ENCODE measurements at places on chromosomes 11 and 22.
A peak's percentile ranks its signal among the peaks of the same experiment; 100 is the strongest.

DNA sequence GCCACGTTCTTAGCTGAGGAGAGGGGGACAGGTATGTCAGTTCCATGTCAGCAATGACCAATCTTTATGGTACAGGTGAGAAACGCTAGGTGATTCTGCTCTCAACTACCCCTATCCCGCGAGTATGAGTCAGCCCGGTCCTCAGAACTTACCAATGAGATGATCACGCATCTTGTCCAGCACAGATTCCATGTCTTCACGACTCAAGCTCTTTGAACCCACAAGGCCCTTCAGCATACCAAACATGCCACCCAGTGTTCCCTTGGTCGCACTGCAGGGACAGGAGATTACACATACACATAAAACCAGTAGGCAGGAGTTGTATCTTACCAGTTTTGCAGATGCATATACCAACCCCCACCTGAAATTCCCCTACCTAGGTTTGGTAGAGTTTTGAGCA is 2.9 kb downstream of the SRPRA start:
- DNase-seq, result no peak

DNA sequence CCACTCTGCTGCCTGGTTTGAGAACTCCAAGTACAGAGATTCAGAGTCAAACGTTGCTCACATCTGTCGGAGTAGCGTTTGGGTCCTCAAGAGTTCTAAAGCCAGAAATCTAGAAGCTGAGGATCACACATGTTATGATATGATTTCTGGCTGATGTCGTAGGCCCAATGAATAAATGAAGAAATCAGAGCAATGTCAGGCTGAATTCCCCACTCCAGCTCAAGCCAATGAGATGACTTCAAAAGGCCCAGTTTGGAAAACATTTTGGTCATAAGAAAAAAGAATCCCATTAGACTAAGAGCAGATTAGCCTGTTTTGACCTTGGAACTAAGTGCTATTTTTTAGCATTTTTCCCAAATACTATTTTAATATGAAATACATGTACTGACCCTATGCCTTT is 106.7 kb downstream of the ETS1 start:
- no peak for DNase-seq

GRCh38 chr11:68890490-68891231 is 13.0 kb downstream of the MRPL21 start:
- DNase-seq, result no peak

DNA sequence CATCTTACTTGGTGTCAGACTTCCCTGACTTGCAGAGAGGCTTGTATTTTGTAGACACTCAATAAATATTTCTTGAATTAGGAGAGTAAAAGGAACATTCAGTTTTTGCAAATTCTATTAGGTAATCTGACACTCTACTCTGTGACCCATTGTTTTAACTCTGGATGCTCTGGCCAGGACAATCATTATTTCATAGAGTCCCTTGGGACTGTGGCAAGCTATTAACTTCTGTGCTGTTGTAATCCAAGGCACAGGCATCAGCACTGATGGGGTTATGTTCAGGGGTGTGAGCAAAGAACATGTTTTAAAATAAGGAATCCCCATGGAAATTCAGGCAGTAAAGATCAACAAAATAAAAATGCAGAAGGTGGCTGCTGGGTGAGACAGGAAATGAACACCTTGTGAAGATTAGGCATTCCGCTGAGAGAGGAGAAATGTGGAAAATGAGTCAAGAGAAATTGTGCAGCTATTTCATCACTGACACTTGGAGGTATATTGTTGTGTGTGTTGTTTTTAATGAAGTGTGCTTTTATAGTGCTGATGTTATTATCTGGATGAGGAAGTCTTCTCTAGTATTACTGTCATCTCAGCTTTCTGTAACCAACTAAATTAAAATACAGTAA is 175.2 kb downstream of the WNT11 start:
- no peak for DNase-seq

GRCh38 chr11:36385121-36385970 is 89.3 kb downstream of the PRR5L start:
- no peak for DNase-seq

GRCh38 chr11:65529475-65530156 is 4.7 kb downstream of the SCYL1 start:
- no peak for DNase-seq

- no peak for DNase-seq
Measured at GRCh38 chr11:68014157-68014946, 4.2 kb downstream of the ALDH3B1 start.

- no peak for DNase-seq
Measured at GRCh38 chr11:6747097-6747668, 24.6 kb downstream of the OR2AG2 start.

- DNase-seq, result no peak
Measured at GRCh38 chr11:86013713-86014112, 55.2 kb downstream of the PICALM start.

- no peak for DNase-seq
Measured at GRCh38 chr11:60195923-60196368, 13.1 kb upstream of the MS4A6A start.

GRCh38 chr11:131756479-131757110 is 386.2 kb downstream of the NTM start:
- DNase-seq, result no peak

GRCh38 chr11:68872216-68873003 is 30.7 kb upstream of the CPT1A start:
- DNase-seq, result no peak

- DNase-seq, result no peak
Measured at GRCh38 chr22:41523464-41524221, 20.6 kb downstream of the POLR3H start.

GRCh38 chr11:2574043-2574552 is 125.7 kb downstream of the KCNQ1OT1 start:
- no peak for DNase-seq

- DNase-seq, result no peak
Measured at GRCh38 chr22:45518580-45518991, 15.9 kb downstream of the FBLN1 start.

DNA sequence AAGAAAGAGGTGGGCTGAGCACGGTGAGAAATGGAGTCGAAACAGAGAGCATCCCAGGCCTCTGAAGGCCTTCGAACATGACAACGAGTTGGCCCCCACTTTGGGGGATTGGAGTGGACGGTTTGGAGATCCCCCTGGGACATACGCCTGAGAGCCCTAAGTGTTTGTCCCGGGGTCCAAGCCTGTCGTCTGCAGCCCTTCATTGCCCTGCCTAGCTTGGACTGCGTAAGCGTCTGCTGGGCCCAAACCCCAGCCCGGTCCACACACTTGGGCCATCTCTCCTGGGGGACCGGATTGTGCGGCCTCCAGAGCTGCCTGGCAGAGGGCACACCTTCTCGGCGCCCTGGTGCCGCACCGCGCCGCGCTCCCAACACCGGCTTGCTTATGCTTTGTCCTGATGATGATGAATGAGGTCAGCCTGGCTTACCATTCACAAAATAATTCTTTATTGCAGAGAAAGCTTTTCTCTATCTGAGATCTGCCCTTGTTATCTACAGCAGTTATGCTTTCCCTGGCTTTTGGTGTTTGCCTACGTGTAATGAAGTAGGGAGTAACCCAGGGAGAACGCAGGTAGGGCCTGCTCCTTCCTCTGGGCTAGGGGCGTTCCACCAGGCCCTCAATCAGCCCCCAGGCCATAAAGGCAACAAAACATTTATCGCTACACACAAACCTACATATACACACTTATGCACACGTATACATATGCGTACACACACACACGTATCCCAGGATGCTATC is 85.9 kb upstream of the PPARA start:
- no peak for DNase-seq

GRCh38 chr11:26632691-26633159 is 60.7 kb upstream of the MUC15 start:
- DNase-seq, result no peak

GRCh38 chr22:19879992-19880785 is 25.5 kb upstream of the GNB1L start:
- DNase-seq, result no peak

DNA sequence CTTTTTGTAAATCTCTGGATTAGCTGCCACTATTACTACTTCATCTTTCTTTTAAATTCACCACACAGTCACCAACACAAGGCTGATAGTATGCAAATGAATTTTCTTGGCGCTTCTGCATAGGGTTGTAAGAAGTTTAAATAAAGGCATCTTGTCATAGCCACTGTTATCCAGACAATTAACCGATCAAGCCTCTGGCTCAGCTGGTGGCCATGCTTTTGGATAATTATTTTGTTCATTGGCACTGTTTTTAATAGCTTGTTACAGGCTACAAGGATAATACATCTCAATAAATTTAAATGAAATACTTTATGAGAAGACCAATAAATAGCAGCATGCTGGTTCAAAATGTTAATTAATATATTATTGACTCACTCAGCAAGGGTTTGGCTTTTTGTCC is 1261.0 kb downstream of the FAM181B start:
- no peak for DNase-seq

GRCh38 chr22:44543781-44544477 is 45.9 kb upstream of the RTL6 start:
- no peak for DNase-seq

GRCh38 chr22:37352481-37352880 is 70.2 kb downstream of the CYTH4 start:
- no peak for DNase-seq

DNA sequence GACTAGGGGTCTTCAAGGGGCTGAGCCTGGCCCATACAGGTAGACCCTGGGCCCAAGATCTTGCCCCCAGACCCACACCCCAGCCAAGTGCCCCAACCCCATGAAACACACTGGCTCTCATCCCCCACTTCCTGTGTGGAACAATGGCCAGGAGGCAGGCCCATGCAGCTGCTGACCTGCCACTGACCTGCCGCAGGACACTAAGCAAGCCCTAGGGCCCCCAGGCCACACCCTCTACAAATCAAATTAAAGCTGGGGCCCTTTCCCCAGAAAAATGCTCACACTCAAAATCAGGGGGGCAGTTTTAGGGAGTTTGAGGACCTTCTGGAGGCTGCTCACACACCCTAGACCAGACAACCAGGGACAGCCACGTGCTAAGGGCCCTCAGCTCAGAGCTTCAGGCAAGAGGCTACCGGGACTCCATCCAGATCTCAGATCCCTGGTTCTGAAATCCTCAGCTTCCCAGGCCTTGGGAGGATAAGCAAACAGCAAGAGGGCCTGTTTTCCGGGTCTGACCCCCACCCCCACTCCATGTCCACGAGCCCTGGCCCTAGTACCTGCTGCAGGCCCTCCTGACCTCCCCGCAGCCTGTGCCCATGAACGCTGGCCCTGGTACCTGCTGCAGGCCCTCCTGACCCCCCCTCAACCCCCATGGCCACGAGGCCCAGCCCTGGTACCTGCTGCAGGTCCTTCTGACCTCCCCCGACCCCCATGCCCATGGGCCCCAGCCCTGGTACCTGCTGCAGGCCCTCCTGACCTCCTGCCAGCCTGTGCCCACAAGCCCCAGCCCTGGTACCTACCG is 10.0 kb downstream of the CARD10 start:
- no peak for DNase-seq

- no peak for DNase-seq
Measured at GRCh38 chr22:49251371-49251770, 576.3 kb downstream of the BRD1 start.

GRCh38 chr11:79382301-79383050 is 58.4 kb downstream of the TENM4 start:
- no peak for DNase-seq

- no peak for DNase-seq
Measured at GRCh38 chr11:82718821-82719220, 14.8 kb downstream of the FAM181B start.

DNA sequence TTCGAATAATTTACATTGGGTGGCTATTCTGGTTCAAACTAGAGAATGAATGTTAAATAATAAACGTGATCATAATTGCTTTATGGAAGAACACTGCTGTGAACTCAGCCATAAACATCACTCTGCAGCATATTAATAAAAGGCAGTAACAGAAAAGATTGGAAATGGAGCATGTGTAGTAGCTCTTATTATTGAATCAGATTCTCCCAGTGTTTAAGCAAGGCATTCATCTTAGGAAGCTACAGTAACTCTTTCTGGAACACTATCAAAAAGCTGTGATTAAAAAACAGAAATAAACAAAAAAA is 34.7 kb downstream of the ELMOD1 start:
- DNase-seq, result no peak

- no peak for DNase-seq
Measured at GRCh38 chr11:105315287-105315686, 175.7 kb upstream of the CARD18 start.

GRCh38 chr11:95231881-95232605 is 1.0 kb upstream of the SESN3 start:
- DNase-seq, result peak; percentile 13

GRCh38 chr11:132099692-132100091 is 729.3 kb downstream of the NTM start:
- DNase-seq, result no peak

GRCh38 chr11:77139201-77139600 is 11.2 kb downstream of the MYO7A start:
- DNase-seq, result no peak

DNA sequence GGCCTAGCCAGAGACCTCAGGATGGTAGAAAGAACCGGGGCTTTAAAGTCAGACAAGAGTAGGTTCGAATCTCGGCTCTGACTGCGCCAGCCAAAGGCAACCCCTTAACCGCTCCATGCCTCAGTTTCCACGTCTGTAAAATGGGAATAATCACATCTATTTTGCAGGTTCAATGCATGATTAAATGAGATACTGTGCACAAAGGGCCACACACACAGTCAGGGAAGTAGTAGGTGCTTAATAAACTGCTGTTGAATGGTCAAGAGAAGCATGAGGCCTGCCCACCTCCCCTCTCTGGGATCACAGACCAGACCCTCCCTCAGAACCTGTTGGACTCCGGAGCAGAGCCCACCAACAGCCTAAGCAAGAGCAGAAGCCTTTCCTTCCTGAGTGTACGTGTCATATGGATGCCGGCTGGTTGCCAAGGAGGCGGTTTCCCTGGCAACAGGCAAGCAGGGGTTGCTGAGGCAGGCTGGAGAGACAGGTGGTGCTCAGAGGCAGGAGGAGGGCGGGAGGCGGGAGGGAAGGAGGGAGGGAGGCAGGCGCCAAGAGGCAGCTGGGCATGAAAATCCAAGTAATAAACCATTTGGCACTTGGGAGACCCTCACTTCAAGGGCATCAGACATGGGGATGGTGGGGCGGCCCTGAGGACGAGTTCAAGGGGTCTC is 43.9 kb downstream of the NFAM1 start:
- DNase-seq, result no peak

- no peak for DNase-seq
Measured at GRCh38 chr11:130548491-130548833, 100.0 kb downstream of the ADAMTS15 start.

GRCh38 chr11:27274854-27275395 is 88.1 kb downstream of the CCDC34 start:
- no peak for DNase-seq

DNA sequence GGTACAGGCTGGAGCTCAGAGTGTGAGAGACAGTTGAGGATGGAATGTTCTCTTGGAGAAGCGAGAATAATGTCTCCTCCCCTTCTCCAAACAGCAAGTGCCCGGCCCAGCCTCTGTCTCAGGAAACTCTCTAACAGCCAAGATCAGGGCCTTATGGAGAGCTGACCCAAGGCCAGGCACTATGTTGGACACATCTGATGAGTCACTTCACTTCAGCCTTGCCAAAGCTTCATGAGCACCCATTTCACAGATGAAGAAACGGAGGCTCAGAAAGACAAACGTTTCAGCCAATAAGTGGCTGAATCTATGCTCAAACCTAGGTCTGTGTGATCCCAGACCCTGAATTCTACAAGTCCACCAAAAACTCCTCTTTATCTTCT is 22.1 kb upstream of the CHKA start:
- no peak for DNase-seq
